ENCODE measurements at places on chromosomes 6 and 20.
A peak's percentile ranks its signal among the peaks of the same experiment; 100 is the strongest.

- DNase-seq = no peak
These were observed 104.8 kb downstream of the ELOVL4 start for GRCh38 chr6:79842376-79843040.

- DNase-seq = peak; percentile 69
These were observed 161.8 kb upstream of the SCGN start for GRCh38 chr6:25490018-25490801.

DNA sequence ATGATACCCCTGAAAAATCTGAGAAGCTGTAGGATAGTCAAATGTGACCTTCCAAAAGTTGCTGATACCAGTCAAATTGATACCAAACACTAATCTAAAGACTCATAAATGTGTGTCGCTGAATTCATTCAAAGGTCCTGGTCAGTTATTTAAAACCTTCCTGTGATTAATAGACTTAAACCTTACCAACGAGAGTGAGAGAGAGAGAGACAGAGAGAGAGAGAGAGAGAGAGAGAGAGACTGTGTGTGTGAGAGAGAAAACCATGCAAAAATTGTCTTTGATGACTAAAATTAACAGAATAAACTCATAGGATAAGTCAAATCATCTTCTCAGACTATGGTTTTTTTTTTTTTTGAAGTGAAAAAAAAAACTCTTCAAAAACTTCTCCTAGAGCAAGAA is 370.9 kb upstream of the HS3ST5 start:
- no peak for DNase-seq

DNA sequence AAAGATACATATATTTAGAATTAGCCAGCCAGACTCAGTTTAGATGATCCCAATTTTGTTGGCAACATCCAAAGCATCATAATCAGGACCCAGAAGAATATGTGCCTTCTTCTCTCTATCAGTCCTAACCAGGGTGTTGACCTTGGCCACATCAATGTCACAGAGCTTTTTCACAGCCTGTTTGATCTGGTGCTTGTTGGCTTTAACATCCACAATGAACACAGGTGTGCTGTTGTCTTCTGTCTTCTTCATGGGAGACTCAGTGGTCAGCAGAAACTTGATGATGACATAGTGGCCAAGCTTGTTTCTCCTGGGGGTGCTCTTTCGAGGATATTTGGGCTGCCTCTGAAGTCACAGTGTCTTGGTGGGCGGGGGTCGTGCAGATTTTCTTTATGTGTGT is 84.9 kb downstream of the MKKS start:
- DNase-seq = no peak

- no peak for DNase-seq
These were observed 480.8 kb upstream of the JARID2 start for GRCh38 chr6:14765106-14765505.

DNA sequence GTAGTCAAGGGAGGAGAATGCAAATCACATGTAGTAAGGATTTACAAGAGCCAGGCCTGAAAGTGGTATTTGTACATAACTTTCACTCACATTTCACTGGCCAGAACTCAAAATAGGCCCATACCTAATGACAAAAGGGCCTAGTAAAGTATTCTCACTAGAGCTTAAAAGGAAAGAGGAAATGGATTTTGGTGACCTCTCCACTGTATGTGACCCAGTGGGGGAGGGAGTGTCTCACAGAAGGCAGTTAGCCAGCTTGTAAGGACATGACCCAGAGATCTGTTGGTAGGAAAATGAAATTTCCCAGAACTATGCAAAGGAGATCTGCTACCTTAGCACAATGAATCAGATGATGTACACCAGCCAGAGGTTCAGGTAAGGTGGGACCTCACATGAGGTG is 124.4 kb downstream of the PTPRT start:
- DNase-seq = no peak

- DNase-seq = no peak
These were observed 58.0 kb downstream of the FOXO3 start for GRCh38 chr6:108618623-108619152.

GRCh38 chr6:137657351-137657911 is 163.2 kb upstream of the OLIG3 start:
- DNase-seq = no peak

DNA sequence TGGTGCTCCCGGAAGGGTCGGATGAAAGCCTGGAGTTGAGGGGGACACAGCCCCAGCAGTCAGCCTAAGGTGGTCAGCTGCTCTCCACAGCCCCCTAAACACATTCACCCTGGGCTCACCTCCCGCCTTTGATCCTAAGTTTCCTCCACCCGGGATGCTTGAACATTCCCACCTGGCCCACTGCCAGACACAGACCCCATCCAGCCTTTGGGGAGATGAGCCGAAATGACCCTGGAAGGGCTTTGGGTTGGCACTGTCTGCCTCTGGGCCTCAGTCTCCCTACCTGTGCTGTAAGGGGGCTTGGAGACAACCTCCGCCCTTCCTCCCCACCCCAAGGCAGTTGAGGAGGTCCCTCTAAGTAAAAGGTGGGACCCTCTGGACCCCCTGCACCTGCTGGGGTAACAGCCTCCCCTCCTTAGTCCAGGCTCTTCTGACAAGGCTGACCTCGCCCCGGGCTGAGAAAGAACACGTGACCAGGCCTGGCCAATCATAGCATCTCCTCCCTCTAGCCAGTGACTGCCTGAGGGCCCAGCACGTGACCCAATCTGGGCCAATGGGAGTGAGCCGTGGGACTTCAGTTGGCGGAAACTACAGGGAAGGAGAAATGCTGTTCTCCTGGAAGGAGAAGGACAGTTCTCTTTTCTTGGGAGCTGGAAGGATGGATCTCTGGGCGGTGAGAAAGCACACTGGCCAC is 16.9 kb upstream of the UBE2V1 start:
- no peak for DNase-seq

GRCh38 chr6:25017932-25018567 is 82.3 kb upstream of the RIPOR2 start:
- DNase-seq = peak; percentile 83

DNA sequence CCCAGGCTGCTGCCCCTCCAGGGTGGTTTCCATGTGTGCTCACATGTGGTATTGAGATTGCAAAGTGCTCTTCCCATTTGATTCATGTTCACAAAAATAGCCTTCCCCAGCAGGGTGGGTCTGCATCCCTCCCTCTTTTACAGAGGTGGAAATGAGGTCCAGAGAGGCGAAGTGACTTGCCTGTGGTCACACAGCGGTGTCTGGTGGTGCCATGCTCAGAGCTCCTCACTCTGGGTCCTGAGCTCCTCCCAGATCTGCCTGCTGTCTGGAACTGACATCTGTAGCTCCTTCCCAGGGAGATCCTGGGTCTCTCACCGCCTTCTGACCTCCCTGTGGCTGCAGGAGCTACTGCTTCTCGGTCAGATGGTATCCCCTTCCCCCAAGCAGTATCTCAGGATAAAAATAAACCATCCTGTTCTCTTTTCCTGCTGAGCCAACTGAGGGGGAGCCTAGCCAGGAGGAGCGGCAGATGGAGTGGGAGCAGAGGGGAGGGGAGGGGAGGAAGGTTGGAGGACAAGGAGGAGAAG is 11.9 kb downstream of the CD40 start:
- DNase-seq = no peak

GRCh38 chr20:58064411-58065010 is 163.9 kb downstream of the ANKRD60 start:
- DNase-seq = no peak

GRCh38 chr6:23177806-23178205 is 608.4 kb downstream of the HDGFL1 start:
- no peak for DNase-seq

GRCh38 chr6:118903691-118904090 is 9.7 kb downstream of the ASF1A start:
- DNase-seq = no peak

DNA sequence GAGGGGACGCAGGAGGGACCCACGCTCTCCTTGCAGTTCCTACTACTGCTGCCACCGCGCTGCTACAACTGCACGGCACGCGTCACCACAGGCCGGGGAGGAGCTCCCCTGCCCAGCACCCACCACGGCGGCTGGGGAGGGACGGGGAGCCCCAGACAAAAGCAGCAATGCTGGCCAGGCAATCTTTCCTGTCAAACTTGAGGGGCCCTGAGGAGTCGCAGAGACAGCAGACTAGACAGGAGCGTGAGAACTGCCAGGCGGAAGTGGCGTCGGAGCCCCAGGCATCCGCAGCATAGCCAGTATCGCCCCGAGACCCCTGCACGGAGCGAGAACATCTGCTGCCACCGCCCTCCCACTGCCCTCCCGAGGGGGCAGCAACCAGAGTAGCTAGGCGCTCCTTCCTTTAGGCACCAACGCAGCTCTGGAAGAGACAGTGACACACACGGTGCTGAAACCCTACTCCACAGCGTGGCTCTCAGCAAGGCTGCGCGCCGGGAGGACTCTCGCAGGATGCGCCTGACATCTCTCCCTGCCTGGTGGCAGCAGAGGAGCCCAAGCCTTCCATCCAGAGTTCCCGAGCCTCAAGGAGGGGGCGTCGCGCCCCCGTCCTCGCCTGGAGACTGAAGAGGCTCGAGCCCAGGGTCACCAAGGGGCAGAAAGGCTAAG is 2.2 kb downstream of the TAF4 start:
- DNase-seq = peak; percentile 86

GRCh38 chr20:49001741-49002140 is 44.4 kb upstream of the CSE1L start:
- DNase-seq = no peak

- no peak for DNase-seq
These were observed 280.6 kb downstream of the SLC35F1 start for GRCh38 chr6:118187568-118188164.

DNA sequence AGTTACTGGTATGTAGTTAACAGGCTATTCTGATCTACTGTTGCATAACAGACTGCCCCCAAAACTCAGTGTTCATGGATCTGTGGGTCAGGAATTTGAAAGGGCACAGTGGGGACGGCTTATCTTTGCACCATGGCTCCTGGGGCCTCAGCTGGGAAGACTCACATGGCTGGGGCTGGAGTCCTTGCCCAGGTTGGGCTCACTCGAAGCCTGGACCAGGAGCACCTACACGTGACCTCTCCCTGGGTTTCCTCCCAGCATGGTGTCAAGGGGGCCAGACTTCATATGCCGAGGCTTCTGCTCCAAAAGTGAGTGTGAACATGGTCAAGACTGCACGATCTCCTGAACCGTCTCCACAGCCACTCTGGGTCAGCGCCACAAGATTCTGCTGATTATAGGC is 11.7 kb downstream of the SYNDIG1 start:
- DNase-seq = no peak

GRCh38 chr6:18165751-18166150 is 10.5 kb downstream of the KDM1B start:
- no peak for DNase-seq

DNA sequence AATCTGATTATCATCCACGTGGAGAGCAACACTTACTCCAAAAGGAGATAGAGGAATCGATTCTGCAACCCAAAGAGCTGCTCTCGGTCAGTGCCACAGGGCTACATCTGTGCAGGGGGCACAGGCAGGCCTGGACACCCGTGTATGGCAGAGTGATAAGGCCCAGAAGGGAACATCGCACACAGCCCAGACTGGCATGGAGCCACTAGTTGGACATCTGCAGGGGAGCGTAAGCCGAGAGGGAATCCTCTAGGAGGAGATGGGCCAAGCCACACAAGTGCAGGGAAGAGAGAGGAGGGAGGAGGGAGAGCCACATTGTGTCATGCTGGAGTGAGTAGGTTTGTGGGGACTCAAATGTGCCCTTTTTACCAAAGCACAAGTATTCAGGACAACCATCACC is 50.4 kb upstream of the ENTPD6 start:
- DNase-seq = no peak

DNA sequence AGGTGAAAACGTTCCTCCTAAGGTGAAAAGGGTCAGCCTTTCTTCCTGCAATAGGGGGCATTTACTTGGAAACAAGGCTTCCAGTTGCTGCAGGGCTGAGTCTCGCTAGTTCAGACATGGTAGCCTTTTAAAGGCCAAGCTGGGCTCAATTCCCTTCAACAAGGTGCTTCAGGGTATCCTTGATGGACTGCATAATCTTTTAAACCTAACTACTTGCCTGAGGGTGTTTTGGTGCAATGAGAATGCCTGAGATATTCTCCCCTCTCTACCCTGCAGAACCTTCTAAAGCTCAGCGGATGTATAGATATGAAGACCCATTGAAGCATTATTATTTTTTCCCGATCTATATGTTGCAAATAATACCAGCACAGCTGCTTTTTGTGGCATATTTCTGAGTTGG is 416.1 kb downstream of the QKI start:
- no peak for DNase-seq

DNA sequence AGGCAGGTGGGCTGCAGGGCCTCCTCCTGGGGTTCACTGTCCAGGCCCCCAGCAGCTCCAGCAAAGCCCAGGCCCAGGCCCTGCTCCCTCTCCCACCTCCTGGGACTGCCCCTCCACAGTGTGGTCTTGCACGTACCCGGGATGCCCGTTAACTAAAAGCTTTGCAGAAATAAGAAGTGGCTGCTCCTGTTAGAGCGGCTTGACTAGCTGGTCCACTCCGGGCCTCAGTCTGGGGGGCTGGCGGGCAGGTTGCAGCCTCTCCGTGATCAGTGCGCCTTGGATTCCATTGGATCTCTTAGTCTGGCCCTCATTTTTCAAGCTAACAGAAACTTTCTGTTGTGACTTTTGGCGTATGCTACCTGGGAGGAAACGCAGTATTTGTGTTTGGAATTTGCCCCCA is 26.9 kb downstream of the SLCO4A1 start:
- no peak for DNase-seq

DNA sequence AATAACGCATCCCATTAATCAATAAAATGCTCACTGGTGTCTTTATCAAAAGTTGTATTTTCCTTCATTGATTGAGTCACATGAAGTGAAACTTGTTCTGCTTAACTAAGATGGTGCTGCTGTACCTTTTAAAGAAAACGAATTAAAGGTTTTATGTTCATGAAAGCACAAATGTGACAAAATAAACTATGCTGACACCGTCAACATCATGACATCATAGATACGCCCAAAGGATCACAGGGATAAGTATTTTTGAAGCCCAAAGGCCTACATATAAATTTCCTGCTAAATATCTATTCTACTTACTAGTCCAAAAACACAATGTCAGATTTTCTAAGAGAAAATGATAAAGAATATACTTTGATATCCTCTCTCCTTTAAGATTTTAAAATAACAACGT is 94.4 kb downstream of the FAM217A start:
- no peak for DNase-seq

DNA sequence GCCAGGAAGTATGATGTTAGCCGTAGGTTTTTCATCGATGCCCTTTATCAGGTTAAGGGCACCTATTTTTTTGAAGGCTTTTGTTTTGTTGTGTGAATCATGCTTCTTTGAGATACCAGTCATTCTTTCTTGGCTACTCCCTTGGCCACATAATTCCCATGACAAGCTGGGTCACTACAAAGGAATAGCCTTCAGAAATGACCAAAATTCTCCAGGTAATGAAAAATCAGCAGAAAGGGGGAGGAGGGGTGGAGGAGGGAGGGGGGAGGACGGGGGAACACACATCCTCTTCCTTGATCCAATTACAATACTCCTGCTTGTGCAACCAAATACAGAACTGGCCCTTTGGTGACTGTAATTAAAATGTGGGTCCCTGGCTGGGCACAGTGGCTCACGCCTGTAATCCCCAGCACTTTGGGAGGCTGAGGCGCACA is 21.7 kb upstream of the TGM2 start:
- no peak for DNase-seq

DNA sequence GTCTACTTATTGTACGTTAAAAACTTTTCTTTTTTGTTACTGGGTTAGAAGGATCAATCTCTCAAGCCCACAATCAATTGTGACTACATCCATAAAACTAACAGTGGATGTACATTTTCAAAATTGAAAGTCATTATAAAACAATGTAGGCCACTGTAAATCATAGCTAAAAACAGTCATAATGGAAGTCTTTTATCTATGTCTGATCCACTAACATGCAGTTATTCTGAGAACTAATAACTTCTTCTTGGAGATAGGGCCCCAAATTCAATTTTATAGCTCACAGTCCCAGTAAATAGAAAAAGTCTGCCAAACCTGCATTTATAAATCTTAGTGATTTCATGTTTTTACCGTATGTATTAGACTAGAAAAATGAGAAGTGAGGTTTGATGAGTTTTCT is 187.3 kb upstream of the MMS22L start:
- no peak for DNase-seq
